Left ventricle myocardium inferior (tissue), 1 donor: ENCODE measurements at places on chromosomes 6 and 20. TPM values are rescaled to one million over a fixed set of nuclear protein-coding genes. Genes with fewer than 3 reads are reported as not detected.

DNA sequence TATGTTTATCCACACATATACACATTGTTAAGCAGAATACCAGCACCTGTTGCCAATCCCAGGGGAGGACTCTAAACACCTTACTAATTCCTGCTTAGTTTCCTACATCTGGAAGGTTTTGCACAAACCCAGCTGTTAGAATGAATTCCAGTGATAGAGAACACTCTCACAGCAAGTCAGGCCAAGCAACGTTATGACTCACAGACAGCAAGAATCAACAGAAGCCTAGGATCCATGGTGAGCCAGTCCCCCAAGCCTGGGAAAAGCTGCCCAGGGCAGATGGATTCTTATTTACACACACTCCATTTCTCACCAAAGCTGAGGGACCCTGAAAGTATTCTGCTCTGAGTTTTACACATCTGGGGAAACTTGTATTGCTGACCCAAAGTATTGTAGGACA is 291.7 kb downstream of the SLC35F1 start:
- no peak for DNase-seq

GRCh38 chr6:110609101-110609500 is 132.7 kb upstream of the SLC22A16 start:
- no peak for DNase-seq

- no peak for DNase-seq
These were observed 4.5 kb upstream of the FOXC1 start for GRCh38 chr6:1605004-1605892.

DNA sequence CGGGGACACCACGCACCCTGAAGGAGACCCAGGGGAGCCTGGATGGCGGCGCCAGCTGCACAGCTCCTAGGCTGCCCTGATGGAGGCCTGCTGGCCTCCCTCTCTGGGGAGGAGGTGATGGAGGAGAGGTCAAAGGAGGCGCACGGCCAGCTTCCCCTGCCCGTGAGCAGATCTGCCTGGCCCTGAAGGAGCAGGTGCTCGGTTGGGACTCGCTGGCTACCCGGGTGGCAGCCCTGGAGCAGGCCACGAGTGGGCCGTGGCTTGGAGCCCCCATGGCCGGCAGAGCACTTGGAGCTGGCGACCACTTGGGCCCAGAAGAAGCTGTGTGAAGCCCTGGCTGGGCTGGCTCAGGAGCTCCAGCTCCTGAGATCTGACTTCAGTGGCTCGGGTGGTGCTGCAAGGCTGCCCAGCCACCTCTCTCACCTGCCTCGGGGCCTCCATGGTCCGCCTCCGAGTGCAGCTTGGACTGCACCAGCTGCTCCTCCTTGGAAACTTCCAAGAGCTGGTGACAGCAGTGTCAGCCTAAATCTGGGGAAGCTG is 7.5 kb upstream of the RAET1E start:
- DNase-seq = no peak

Gene STXBP5
- 14.4 TPM for total RNA-seq

Gene APOM
- total RNA-seq = 2.4 TPM

DNA sequence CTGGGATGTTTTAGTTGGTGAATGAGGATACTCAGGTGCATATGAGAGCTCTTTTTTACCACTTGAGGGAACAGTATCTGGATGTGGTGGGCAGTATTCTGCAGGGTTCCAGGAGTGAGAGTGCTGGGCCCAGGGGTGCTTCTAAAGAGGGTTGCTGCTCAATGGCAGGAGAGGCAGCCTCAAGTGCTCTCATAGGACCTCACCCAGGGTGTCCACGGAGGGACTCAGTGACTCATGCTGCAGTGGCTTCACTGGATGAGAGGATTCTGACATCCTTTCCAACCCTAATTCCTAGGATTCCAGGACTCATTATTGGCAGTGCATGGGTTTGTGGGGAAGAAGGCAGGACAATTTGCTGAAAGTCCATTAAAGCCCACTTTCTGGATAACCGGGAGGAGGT is 176.6 kb upstream of the FERMT1 start:
- no peak for DNase-seq

Gene SMIM8
- total RNA-seq = 17.7 TPM

DNA sequence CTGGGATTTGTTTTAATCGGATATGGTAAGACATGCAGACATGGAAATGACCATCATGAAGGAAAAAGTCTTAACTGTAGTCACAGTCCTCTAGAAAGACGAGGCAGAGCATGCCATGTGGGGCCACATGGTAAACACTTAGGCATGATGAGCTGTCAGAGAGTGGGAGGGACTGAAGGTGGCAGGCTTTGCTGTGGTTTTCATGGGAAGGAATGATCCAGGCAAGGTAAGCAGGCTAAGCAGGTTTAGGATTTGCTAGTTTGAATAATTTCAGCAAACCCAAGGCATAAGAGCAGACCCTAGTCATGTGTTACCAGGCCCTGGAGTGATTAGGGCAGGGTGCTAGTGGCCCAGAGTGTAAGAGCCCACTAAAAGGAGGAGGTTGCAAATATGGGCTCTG is 47.2 kb upstream of the STMND1 start:
- DNase-seq = no peak

DNA sequence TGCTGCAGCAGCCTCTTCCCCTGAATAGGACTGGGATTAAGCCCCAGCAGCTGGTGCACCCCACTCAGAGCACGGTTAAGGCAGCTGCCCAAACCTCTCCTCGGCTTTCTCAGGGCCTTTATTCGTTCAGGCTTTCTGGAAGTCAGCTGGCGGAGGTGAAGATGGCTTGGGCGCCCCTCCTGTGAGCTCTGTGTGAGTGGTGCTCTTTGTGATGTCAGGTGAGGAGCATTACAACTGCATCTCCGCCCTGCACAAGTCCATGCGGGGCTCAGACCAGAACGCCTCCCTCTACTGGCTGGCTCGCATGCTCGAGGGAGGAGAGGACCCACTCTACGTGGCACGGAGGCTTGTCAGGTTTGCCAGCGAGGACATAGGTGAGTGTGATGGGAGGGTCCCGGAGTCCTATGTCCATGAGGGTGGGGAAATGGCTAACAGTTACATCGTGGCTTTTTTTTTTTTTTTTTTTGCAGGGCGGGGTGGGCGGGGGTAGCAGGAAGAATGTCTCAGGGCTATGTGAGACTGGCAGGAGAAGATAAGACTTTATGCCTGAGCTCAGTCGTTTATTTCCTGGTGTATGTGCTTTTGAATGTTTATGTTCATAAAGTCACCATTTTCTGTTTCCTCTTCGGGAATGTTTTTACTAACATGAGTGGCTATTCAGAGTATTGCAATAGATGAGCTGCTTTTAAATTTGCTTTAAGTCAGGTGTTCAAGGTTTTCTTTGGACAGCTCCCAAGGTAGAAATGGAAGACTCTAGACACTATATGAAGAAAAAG is 18.2 kb downstream of the WRNIP1 start:
- DNase-seq = no peak
